ENCODE measurements at places on chromosomes 12 and 14. TPM values are rescaled to one million over a fixed set of nuclear protein-coding genes. Genes with fewer than 3 reads are reported as not detected.

- H3K36me3 ChIP-seq = no peaks in the 10 kb centered on the region
- no peaks in the 10 kb centered on the region for H3K4me1 ChIP-seq
- no peak overlapping the region for H3K27ac ChIP-seq
- DNase-seq = peak; percentile 70
- H3K27me3 ChIP-seq = peaks cover 13% of the 10 kb centered on the region
- H3K4me3 ChIP-seq = no peak overlapping the region
These were observed 3.4 kb upstream of the RNASE7 start for GRCh38 chr14:21038441-21039422.

- H3K27ac ChIP-seq = no peak overlapping the region
- no peaks in the 10 kb centered on the region for H3K36me3 ChIP-seq
- H3K4me1 ChIP-seq = peaks cover 6% of the 10 kb centered on the region
- no peak overlapping the region for H3K4me3 ChIP-seq
- DNase-seq = no peak
- no peaks in the 10 kb centered on the region for H3K27me3 ChIP-seq
These were observed 38.4 kb downstream of the LRP6 start for GRCh38 chr12:12228402-12228801.

DNA sequence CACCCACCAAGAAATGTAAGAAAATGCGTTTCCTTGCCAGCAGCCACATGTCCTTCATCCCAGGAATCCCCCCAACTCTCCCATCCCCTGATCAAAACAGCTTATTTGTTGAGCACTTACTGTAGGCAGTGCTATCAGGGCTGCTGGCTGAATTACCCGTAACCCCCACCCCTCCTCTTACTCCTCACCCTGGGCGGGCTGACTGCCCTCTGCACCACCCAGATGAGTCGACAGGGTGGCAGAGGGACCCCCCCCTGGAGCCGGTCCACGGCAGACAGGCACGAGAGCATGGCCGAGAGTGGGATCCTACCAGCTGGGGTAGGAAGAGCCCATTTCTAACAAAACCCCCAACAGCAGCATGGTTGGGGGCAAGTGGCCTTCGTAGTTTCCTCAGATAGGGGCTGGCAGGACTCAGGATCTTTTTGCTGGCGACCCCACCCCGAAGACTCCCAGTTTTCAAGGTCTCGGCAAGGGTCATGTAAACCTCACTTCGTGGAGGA is 1.1 kb upstream of the RHOF start:
- peaks cover 10% of the 10 kb centered on the region for H3K36me3 ChIP-seq
- no peaks in the 10 kb centered on the region for H3K27me3 ChIP-seq
- H3K27ac ChIP-seq = peak overlapping the region; percentile 90
- H3K4me1 ChIP-seq = peaks cover 43% of the 10 kb centered on the region

GRCh38 chr12:115755725-115756085 is 521.8 kb downstream of the MED13L start:
- H3K36me3 ChIP-seq = no peaks in the 10 kb centered on the region
- H3K4me3 ChIP-seq = peak overlapping the region; percentile 28
- DNase-seq = no peak
- peak overlapping the region; percentile 71 for H3K27ac ChIP-seq
- H3K4me1 ChIP-seq = no peaks in the 10 kb centered on the region

BIN2 gene
- total RNA-seq = not detected

All from fibroblast of lung (primary cell).